SK-N-MC (cell line): ENCODE measurements at places on chromosomes 11 and 22.

DNA sequence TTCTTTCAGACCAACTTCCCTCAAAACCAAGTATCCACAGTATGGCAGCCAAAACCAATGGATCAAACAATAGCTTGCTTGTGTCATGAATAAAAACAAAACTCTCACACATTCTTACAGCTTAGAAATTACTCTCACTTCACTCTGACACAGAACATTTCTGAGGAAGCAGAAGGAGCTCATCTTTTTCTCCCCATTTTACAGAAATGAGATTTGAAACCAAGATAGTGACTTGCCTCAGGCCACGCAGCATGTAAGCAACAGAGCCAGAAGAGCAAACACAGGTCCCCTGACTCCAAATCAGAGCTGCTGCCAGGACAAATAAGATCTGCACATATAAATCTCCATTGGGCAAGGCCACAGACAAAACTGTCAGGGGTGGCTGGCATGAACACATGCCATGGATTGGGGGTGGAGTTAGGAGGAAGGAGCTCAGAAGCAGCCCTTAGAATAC, 64.8 kb downstream of the RAB30 start:
- no peak for DNase-seq

GRCh38 chr11:106670069-106670468, 348.2 kb downstream of the GUCY1A2 start:
- DNase-seq = no peak

- DNase-seq = no peak
Observed at GRCh38 chr11:2531987-2532703, 87.3 kb downstream of the KCNQ1 start.

DNA sequence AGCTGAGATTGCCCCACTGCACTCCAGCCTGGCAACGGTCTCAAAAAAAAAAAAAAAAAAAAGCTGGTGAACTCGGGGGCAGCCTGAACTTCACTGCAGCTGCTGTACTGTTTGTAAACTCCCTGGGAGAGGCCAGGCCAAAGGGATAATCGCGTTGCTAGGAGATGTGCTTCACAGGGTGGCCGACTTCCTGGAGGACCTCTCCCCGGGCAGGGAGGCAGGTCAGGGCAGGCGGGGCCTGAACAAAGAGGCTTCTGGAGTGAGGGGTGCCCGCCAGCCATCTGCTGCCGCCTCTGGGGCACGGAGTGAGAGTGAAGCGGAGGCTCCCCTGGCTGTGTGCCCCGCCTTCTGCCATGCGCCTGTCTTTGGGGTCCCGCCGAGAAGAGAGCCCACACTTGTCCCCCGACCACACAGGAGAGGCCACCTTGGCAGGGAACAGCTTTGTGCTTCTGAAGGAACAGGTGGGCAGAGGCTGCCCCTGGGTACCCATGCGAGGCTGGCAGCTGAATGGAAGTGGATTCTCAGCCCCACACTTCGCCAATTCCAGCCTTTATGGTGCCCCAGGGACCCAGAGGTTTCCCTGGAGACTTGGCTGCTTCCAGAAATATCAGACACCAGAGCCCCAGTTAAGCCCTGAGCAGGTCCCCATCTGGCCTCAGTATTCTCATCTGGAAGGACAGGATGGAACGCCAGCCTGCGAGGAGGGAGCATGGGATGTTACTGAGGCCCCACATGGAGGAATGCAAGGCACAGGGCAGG, 29.6 kb downstream of the TMEM184B start:
- no peak for DNase-seq

GRCh38 chr22:32714458-32715430, 86.8 kb upstream of the TIMP3 start:
- no peak for DNase-seq

DNA sequence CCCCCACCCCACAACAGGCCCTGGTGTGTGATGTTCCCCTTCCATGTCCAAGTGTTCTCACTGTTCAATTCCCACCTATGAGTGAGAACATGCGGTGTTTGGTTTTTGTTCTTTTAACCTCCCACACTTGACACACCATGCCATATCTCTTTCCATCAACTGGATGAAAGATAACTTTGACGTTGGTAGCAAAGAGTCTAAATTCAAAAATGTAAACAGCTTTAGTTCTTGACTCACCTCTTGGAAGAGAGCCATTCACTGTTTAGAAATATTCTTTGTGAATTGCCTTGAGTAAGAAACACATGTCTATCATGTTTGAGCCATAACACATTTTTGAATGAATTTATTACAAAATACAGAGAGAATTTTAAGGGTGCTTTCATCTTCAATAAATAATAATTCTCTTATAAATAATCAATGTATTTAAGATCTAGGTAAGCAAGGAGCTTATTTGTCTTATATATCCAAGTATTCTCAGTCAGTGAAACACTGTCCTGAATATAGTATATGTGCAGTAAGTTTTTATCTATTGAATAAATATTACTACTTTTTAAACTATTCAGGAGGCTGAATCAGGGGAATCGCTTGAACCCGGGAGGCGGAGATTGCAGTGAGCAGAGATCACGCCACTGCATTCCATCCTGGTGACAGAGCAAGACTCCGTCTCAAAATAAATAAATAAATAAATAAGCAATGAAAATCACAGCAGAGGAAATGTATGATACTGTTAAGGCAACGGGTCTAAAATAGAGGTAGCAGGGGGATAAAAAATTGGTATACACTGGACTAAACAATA, 6.7 kb downstream of the CARD18 start:
- no peak for DNase-seq

DNA sequence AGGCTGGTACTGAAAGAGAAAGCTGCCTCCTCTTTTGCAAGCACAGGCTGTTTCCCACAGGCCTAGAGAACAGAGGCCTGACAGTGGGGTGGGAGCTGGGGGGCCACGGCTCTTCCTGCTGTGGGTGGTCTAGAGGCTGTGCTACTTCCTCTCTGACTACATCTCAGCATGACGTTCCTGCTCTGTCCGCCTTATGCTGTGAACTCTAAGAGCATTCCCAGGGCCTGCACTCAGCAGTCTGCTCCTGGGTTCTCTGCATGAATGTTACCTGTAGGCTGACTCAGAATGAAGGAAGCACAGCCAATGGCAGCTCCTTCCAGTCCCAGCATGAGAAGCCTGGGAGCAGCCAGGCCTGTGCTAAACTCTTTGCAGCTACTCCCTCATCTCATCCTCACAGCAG, 534.3 kb downstream of the NTM start:
- DNase-seq = peak; percentile 18

DNA sequence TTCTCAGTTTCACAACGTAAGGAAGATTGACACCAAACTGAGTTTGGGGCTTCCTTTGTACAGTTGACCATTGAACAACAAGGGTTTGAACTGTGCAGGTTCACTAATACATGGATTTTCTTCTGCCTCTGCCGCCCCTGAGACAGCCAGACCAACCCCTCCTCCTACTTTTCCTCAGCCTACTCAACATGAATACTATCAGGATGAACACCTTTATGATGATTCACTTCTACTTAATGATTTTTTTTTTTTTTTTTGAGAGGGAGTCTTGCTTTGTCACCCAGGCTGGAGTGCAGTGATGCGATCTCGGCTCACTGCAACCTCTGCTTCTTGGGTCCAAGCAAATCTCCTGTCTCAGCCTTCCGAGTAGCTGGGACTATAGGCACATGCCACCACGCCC, 14.6 kb downstream of the RBM4 start:
- no peak for DNase-seq

DNA sequence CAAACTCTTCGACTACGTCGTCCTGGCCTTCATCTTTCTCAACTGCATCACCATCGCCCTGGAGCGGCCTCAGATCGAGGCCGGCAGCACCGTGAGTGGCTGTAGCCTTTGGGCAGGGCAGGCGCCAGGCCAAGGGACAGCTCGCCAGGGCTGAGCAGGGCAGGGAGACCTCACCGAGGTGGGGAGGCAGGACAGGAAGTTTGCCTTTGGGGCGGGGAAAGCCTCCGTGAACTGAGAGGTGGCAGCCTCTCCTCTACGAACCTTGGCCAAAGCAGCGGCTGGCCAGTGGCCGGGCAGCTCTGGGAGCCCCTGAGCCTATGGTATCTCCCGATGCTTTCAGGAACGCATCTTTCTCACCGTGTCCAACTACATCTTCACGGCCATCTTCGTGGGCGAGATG, 93.2 kb downstream of the CACNA1I start:
- DNase-seq = no peak

DNA sequence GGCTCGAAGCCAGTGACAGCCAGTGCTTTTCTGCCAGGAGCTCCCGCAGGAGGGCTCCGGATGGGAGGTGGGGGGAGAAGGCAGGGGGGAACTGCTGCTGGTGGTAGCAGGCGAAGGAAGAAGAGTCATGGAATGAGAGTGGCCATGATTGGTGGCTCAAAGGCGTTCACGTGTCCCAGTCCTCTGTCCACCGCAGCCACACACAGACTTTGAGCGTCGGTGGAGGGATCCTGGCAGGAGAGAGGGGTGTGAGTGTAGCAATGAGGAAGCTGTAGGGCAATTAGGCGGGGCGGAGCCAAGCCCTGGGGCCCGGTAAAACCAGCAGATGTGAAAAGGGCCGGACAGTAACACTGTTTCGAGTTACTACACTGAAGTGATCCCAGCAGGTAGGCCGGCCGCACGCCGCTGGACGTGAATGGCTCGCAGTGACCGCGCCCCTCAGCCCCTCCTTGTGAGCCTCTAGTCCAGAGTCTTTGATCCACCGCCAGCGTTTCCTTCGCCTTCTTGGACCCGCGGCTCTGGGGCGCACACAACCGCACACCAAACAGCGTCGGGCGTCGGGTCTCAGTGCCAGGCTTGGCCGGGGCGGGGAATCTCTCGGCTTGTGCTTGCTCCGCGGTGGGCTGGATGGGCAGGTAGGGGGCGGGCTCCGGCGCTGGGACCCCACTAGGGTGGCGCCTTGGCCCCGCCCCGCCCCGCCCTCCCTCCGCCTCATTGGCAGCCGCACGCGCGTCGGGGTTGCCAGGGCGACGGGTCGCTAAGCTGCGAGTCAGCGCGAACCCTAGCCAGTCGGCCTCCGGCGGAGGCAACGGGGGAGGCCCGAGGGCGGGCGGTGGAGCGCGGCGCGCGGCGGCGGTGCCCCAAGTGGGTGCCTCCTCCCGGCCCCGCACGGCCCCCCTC, at the start of gene LRRC10B:
Gene LRRC10B (plus strand): TSS at position 788 of the 900 bp plus-strand sequence. CDS start 250 bp downstream, outside the sequence.
- DNase-seq = no peak

DNA sequence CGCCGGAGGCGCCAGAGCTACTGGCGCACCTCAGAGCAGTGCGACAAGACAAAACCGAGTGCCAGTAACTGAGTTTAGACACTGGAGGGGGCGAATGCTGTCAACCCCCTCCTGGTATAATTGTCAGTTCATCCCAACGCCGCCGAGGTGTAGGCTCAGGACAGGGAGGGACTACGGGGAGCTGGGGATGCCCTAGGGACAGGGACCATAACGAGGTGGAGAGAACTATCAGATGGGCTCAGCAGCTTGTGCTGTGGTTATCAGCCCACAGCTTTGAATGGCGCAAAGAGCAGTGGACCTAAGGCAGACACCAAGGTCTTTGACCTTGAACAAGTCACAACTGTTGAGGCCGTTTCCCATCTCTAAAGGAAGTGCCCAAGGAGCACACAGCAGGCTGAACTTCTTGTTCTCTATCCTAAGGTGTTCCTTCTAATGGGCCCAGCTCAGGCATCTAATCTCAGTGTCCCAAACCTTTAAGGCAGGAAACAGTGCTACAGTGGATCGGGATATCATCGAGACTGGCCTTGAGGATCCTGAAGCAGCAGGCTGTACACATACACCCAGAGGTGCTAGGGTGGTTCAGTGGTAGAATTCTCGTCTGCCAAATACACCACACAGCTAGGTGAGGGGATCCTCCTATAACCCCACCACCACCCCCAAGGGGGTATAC, 958 bp upstream of the TUT1 start:
- no peak for DNase-seq

DNA sequence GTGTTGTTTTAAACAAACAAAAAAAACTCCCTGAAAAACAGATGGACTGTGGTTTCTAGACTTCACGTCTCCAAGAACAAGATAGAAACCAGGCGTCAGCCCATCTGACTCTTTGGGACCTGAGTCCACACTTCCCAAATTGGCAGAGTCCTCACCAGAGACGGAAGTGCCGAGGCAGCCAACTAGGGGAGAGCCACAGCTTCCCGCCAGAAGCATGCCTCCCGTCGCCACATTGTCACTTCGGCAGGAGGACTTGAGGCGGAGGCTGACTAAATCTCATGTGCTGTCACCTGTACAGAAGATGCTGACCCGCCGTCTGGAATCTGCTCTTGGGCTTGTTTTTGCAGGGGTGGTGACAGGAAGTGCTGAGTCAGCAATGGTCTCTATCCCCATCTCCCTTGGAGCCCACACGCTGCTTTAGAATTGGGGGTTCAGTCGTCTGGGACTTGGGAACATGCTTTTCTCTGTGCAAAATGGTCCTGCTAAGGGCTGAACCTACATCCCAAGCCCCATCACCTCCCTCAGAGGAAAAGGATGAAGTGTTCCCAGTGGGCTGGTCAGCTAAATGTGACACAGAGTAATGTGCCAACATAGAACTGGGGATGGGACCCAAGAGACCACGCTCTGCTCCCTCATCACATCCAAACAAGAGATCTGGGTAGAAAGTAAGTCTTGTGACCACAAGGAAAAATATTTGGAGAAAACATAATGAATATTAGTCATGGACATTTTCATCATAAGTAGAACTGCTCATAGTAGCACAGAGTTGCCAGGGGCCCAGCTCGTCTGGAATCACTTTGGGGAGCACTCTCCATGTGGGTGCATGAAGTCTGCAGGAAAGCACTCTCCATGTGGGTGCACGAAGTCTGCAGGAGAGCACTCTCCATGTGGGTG, 152.9 kb downstream of the SNX19 start:
- DNase-seq = no peak

- DNase-seq = no peak
Observed at GRCh38 chr22:19065298-19065859, 56.8 kb downstream of the DGCR2 start.

GRCh38 chr11:112864672-112865071, 96.5 kb upstream of the NCAM1 start:
- no peak for DNase-seq
